ENCODE measurements at places on chromosomes 5 and 9.

DNA sequence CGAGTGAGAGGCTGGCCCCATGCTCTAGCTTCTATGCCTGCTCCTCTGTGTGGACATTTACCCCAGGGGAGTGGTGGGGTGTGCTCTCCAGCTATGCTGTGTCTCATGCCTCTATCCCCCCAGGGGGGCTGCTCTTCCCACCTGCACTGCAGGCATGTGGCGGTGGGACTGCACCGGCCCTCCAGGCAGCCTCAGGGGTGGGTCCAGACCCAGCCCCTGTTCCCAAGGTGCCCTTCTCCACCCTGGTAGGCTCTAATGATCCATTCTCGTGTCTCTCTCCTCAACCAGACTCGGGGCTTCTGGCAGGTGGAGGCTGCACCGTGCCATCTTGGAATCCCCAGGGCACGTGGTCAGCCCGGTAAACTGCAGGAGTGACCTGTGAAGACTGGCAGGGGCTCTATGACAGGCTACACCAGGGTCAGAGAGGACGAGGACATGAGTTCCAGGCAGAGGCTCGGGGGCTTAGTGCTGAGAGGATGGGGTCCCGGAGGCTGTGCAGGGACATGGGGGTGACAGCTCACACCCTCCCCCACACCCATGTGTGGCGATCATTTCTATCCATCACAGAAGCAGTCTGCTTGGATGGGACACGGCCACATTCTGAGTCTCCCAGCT lies 22.7 kb upstream of the COL5A1 start:
- no peak for DNase-seq

- DNase-seq: no peak
Measured at GRCh38 chr9:124894741-124895170, 32.8 kb downstream of the ARPC5L start.

- no peak for DNase-seq
Measured at GRCh38 chr9:83472764-83473163, 65.4 kb downstream of the FRMD3 start.

GRCh38 chr5:142242272-142242671 lies 82.5 kb downstream of the SPRY4 start:
- DNase-seq: no peak

DNA sequence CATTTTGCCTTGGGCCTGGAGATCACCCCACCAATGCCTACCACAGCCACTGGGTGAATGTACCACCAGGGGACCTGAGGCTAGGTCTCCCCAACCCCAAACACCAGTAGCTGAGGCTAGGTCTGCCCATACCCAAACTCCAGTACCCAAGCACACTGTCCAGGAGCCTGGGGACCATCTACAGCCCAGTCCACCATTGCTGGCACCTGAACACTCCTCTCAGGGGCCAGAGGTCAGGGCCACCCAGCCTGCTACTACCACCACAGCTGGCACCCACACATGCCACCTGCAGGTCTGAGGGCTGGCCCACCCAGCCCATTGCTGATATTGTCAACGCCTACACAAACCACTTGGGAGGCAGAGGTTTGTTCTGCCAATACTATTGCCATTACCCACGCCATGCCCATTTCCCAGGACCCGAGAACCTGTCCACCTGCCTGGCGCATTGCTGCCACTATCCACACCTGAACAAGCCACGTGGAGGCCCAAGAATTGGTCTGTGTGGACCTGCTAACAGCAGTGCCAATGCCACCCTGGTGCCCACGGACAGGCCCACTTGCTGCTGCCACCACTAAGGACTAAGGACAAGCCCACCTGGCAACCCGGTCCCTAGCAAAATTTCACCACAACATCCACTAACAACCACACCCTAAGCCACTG lies 59.2 kb downstream of the ZDHHC21 start:
- DNase-seq: no peak

GRCh38 chr5:175746851-175747250 lies 89.0 kb downstream of the HRH2 start:
- DNase-seq: no peak

- no peak for DNase-seq
Measured at GRCh38 chr5:157331807-157332206, 65.9 kb downstream of the CYFIP2 start.

GRCh38 chr9:110105107-110105506 lies 102.9 kb downstream of the C9orf152 start:
- no peak for DNase-seq

DNA sequence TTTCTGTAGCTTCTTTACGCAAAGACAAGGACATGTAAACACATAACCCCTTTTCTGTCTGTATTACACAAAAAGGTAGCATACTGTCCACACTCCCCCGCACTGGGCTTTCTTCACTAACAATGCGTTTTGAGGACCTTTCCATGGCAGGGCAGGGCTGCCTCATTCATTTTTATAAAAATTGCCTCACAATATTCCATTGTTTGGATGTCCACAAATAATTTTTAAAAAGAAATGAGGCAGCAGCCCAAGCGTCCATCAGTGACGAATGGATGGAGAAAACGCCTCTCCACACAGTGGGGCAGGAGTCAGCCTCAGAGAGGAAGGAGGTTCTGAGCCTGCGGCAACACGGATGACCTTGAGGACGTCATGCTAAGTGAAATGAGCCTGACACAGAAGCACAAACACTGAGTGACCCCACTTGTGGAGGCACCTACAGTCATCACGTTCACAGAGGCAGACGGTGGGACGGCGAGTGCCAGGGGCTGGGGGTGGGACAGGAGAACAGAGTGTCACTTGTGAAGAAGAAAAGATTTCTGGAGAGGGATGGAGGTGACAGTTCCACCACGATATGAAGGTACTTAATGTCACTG lies 67.8 kb downstream of the RASGEF1C start:
- DNase-seq: no peak

DNA sequence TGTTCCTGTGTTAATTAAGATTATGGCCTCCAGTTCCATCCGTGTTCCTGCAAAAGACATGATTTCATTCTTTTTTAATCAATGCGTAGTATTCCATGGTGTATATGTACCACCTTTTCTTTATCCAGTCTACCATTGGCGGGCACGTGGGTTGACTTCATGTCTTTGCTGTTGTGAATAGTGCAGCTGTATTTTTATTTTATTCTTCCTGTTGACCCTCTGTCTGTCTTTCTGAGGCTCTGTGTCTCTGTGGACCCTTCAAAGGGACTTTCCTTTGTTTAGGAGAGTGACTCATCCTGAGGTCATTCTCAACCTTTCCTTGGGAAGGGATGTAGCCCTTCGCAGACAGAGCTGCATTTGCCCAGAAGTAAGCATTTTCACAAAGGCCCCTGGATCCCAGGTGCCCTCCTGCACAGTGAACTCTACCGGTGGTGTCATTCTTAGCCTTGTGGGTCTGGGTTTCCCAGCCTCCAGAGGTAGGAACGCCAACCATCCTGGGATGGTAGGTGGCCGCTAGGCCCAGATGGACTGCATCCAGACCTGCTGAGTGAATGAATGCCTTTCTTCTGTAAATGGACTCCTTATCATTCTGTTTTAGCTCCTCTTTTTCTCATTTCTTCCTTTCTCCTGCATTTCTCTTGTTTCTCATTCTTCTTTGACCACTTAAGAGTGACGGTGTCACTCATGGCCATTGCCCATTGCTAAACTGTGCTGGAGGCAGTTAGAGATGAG lies 22.4 kb downstream of the TRIO start:
- no peak for DNase-seq

GRCh38 chr9:138050472-138051330 lies 173.1 kb downstream of the CACNA1B start:
- DNase-seq: no peak

GRCh38 chr5:150393096-150393645 lies 19.5 kb downstream of the CD74 start:
- no peak for DNase-seq

DNA sequence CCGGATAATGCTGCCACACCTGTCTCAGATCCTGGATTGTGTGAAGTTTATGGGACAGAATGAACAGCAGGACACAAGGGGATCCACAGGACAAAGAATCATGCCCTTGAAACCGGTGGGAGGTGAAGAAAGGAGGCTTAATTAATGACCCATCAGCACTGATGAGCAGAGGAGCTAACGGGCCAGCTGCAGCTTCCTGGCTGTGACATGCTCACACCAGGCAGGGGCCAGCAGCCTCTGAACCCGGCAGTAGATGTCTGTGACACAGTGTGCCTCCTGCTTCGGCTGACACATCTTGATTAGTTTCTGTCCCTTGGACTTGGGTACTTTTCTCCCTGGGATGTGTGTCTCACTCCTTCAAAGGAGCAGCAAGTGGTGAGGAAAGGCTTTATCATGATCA lies 328.8 kb upstream of the BRINP1 start:
- no peak for DNase-seq

GRCh38 chr5:128304088-128304487 lies 220.5 kb downstream of the SLC12A2 start:
- DNase-seq: no peak

DNA sequence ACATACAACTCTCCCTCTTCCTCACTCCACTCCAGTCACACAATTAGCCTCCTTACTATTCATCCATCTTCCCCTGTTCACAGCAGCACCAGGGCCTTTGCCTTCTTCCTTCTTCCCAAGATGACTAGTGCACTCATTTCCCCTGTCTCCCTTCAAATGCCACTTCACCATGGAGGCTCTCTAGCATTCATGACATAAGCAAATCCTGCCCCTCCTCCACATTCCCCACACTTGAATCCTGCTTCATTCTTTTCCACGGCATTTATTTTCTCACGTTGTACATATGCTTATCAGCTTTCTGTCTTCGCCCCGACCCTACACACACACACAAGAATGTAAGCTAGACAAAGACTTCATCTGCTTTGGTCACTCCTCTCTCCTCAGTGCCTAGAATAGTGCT lies 133.3 kb downstream of the CDK5RAP2 start:
- no peak for DNase-seq

GRCh38 chr9:76452839-76453238 lies 6.1 kb upstream of the GCNT1 start:
- DNase-seq: no peak

- peak; percentile 36 for DNase-seq
Measured at GRCh38 chr9:98833090-98833956, 25.9 kb downstream of the GALNT12 start.

GRCh38 chr9:114908104-114908622 lies 22.2 kb downstream of the TNFSF8 start:
- DNase-seq: no peak

Data from left ventricle myocardium inferior (tissue), 1 donor.